ENCODE measurements at places on chromosomes 1 and 21.

DNA sequence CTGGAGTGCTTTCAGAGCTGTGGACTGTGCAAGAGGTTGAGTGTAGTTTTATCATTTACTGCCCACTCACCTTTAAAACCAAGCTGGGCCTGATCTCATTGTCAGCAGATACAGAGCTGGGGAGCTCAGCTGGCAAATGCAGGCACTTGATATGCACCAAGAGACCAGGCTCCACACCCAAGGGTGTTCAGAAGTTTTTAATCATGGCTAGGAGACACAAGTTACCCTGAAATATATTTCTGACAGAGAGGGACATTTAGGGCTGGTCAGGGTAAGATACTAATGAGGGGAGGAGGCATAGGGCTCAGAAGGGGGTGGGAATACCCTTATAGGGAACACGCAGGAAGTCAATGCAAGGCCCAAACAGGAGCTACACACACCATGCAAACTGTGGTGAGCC is 153.7 kb downstream of the ELAVL4 start:
- DNase-seq: peak; percentile 43

DNA sequence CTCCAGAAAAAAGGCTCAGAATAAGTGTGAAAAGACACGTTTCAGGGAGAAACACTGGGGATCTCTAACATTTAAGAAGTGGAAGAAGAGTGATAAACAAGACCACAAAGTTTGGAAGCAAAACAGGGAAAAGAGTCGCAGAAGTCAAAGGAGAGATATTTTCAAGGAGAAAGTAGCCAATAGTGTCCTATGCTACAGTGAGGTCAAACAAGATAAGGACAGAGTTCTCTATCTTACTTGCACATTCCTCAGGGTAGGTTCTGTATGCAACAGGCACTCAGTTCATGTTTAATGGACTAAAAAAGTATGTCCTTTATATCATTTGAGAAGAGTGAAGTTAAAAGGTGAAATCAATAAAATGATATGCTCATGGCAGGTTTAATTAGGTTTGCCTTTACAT is 13.8 kb upstream of the EDEM3 start:
- no peak for DNase-seq

GRCh38 chr1:210031473-210031872 is 93.5 kb downstream of the SYT14 start:
- no peak for DNase-seq

DNA sequence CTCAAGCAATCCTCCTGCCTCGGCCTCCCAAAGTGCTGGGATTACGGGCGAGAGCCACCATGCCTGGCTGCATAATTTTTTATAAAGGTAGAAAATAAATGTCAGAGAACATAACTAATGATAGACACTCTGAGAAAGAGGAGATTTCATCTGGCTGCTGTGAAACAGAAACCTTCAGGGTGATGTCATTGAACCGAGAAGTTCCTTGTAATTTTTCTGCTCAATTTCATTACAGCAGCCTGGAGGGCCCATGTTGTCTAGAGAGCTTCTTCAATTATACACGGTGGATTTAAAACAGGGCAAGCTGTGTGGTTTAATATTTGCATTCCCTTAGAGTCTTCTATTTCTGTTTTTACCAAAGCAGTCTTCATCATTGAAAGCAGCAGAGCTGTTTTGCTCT is 64.3 kb upstream of the MORC3 start:
- no peak for DNase-seq

- no peak for DNase-seq
These were observed 65.7 kb downstream of the PEX14 start for GRCh38 chr1:10540277-10541005.

DNA sequence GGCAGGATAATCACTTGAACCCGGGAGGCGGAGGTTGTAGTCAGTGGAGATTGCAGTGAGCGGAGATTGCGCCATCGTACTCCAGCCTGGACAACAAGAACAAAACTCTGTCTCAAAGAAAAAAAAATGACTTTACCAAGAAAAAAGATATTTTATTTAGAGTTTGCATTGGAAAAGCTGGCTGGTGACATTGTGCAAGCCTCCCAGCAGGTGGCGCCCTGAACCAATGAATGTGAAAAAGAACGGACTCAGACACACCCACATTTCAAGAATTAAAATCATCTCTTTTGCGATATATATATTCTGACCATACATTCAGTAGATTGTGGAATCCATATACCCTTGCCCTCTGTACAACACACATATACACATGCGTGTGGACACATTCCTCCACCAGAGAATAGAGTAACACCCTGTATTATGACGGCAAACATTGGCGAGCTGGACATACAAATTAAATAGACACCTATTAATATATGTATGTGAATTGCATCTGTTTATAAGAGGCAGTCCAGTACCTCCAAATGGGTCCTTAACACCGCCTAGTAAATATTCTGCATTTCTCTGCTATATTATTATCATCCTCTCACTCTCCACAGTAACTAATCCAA is 39.0 kb upstream of the CADM3 start:
- peak; percentile 81 for DNase-seq

- no peak for DNase-seq
These were observed 16.9 kb downstream of the NRDC start for GRCh38 chr1:51861669-51862068.

DNA sequence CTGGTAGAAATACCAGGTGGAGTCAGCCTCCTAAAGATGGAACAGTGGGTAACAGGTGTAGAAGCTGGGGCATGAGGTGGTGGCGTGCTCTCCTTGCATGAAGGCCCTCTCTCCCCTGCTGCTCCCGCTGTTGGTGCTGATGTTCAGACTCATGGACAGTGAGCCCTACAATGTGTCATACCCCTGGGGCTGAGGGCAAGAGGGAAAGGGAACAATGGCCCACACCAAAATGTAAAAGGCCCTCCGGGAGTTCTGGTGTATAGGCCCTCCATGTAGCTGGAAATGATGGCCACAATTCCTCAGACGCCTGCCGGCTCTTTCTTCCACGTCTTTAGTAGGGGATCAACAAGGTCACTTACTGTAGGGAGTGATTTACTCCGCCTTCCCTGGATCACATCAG is 194.9 kb downstream of the DYRK1A start:
- DNase-seq: no peak

GRCh38 chr1:227388214-227389168 is 70.2 kb upstream of the CDC42BPA start:
- DNase-seq: no peak

- DNase-seq: peak; percentile 27
These were observed 67.0 kb downstream of the PIK3R3 start for GRCh38 chr1:46065405-46065804.

GRCh38 chr1:31795801-31796621 is 19.8 kb downstream of the SPOCD1 start:
- DNase-seq: no peak

DNA sequence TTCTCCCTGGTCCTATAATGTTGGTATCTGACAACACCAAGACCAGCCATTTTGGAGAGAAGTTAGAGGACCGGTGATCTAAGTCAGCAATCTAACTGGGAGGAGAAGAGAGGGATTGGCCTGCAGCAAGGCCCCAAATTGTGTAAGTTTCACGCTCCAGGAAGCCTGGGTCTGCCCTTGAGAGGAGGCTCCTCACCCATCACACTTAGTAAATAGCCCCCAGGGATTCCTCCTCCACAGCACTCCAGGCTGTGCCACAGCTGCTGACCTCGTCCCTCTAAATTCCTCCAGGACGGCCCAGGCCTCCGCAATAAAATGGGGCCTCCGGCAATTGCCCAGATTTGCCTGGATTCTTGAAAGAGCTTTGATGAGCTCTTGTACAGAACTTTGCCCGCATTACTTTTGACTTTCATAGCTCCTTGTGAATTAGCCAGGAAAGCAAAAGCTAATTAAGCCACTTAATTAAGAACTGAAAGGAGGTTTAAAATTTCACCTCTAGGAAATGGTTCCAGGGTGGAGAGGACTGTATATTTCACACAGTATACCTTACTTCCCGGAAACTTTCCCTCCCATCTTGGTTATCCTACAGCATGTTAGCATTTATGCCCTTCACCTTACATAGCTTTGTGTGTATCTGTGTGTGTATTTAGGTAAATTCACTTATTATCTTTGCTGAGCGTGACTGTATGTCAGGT is 90.5 kb downstream of the LAMC2 start:
- DNase-seq: no peak

DNA sequence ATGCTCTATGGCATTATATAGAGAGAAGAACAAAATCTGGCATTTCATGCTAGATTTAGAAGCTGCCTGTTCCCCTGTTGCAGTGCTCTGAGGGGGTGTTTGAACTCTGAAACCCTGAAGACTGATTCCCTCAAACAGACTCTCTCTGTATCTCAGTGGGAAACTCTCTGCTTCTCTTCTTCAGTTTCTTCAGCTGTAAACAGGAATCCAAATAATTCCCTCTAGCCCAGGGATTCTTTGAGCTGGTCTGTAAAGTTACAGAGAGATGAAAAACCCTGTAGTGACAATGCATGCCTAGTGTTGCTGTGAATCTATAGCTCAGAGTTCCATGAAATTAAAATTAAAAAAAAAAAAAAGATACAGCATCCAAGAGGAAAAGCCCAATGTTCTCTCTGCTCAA is 17.0 kb upstream of the ROR1 start:
- no peak for DNase-seq

Measured in suppressor macrophage (primary cell).